ENCODE measurements at places on chromosomes 13 and 19.

DNA sequence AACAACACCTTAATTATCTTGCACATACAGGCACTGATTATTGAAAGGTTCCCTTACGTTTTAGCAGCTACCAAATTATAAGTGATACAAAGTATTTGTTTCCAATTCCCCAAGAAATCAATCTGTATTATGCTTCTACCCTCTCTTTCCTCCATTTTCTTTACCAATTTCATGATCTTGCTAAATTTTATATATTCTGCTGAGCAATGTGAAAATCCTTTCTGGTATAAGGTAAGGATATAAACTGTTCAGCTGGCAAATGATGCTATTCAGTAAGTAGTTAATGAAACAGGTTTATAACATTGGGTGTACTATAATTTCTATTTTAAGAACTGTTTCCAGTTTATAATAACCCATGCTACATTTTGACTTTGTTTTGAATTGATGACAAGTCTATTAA, 985 bp upstream of the EEF1AKMT1 start:
- DNase-seq: no peak

- DNase-seq: peak; percentile 7
These were observed 982.6 kb upstream of the ATXN8OS start for GRCh38 chr13:69124996-69125395.

DNA sequence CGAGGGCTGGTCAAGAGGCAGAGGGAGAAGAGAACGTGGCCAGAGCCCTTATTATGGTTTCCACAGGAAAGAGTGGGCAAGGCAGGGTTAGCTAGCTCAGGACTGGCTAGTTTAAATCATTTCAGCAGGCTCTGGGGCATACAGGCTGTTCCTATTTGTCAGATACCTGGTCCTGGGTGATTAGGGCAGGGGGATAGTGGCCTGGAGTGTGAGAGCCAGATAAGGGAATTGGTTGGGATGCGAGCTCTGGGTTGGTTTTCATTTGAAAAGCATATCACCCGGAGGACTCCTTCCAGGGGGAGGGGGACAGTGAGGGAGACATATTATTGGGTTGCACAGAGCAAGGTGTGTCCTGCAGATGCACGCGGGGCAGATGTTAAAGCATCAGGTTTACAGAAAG, 75.3 kb upstream of the CLDN10 start:
- DNase-seq: peak; percentile 77

DNA sequence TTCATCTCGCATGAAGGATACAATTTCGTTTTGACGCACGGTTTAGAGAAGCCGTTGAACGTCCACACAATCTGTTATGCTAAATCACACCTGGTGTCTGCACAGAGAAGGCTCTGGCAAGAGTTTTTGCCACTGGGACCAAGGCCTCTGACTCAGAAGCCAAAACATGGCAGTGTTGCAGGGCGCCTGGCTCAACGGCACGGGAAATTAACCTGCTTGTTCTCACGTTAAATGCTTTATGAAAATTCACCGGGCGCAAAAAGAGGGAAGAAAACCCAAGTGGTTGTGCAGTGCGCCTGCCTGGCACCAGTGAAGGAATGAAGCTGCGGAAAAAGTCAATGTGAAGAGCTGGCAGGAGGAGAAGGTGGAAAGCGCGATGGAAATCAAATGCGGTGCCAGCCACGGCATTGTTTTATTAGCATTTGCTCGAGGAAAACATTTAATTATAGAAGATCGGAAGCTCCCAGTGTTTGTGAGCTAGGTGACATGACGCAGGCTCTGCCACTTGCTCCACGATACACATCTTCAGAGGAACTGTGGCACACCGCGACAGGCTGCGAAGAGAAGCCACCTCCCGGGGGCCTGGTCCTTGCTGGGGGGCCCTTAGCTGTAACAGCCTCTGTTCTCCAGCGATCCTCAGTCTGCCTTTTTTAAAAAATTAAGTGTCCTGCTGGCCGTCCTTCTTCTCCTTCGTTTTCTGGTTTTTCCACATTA, 126.2 kb downstream of the ZIC5 start:
- no peak for DNase-seq

DNA sequence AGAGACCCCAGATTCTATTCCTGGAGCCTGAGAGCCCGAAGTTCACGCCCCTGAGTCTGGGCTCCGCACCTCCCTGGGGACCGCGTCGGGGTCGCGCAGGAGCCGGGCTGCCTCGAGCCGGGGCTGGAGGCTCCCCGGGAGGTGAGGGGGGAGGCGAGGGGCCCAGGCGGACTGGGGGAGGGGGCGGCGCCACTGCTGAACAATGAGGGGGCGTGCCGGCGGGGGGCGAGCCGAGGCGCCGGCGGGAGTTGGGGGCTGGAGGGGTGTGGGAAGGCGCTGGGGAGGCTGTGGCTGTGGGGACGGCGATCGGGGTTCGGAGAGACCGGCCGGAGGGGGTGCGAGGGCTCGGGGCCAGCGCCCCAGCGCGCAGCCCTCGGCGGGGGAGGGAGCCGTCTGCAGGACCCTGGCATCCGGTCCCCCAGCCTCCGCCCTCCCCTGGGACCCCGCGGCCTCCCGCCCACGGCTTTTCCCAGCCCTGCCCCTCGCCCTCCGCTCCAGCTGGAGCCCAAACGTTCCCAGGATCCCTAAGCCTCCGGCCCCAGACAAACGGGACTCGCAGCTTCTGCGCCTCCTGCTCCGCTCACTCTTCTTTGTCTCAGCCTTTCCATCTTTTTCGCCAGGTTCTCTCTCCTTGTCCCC, 922 bp downstream of the PLEKHG2 start:
- DNase-seq: no peak

GRCh38 chr13:20301403-20302071, 69.4 kb upstream of the GJB6 start:
- no peak for DNase-seq

DNA sequence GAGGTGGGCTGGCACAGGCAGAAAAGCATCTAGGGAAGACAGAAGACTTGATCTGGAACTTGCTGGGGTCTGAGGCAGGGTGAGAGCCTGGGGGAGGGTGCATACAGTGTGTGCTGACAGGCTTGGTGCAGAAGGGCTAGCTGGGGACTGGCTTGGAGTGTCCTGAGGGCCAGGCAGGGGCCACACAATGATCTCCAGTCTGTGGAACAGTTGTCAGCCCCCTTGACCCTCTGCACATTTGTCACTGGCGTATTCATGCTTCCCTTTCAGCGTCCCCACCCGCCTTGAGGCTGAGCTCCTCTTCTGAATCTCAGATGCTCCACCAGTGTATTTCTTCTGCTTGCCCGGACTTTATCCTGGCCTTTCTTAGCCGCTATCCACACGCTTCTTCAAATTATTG, 2.8 kb upstream of the MICU2 start:
- DNase-seq: no peak

GRCh38 chr19:16040642-16041041, 35.7 kb upstream of the TPM4 start:
- no peak for DNase-seq

Data from OCI-M1 (cell line).